ENCODE measurements at places on chromosomes 4 and X.

- DNase-seq: no peak
Observed at GRCh38 chrX:38643903-38644302, 82.6 kb downstream of the TSPAN7 start.

DNA sequence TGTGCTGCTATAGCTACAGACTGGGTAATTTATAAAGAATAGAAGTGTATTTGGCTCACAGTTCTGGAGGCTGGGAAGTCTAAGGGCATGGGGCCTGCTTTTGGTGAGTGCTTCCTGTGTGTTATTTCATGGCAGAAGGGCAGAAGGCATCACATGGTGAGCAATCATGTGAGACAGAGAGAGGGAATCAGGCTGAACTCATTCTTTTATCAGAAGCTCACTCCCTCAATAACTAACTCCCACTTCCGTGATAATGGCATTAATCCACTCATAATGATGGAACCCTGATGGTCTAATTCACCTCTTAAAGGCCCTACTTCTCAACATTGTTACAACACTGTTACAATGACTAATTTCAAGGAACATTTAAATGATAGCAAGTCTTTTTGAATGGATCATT, 129.4 kb downstream of the FAT4 start:
- DNase-seq: no peak

DNA sequence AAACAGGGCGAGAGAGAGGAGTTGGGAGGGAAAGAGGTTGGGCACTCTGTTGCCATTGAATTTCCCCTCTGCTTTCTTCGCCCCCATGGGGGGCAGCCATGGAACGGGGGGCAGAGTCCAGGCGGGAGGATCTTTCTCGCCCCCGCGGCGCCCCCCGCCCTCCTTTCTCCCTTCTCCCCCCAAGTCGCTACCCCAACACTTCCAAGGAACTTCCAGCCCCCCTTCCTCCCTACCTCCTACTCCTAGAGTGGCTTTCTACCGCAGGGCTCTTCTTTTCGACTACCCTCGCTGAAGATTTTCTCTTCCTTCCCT, 594 bp upstream of the STAG2 start:
- DNase-seq: no peak

DNA sequence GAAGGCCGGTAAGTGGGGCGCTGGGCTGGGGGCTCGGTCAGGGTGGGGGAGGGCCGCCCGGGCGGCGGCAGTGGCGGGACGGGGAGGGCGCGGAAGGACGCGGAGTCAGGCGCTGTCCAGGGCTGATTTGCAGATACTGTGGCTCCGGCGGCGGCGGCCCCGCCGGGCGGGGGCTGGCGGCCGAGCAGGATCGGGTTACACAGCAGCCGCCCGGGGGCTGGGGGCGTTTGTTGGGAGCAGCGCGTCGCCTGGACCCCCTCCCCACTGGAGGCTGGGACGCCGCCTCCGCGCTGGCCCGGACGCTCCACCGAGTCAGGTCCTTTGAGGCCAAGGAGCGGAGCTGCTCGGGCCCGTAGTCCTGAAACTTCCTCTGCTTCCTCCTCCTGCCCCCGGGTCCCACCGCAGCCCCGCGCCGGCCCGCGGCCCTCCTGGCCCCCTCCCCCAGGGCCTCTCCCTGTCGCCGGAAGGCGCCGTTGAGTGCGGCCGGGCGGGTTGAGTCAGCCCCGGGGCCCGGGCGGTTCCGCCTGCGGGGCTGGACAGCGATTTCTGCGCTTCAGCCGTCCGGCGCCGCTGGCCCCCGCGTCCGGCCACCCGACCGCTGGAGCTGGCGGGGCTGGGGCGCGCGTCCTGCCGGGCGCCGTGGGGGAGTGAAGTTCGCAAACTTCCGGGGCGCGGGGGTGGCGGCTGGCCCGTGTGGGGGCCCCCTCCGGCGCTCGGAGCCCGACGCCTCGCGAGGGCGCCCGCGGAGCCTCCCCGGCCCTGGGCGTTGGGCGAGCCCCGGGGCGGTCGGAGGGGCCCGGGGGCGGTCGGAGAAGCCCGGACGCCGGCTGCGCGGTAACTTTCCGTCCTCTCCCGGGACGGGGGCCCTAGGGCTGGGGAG, 746 bp downstream of the REST start:
- peak; percentile 45 for DNase-seq

- DNase-seq: no peak
Observed at GRCh38 chrX:84339507-84340364, 151.7 kb upstream of the RPS6KA6 start.

All from CD4-positive, alpha-beta T cell treated with Interleukin-4 for 4 hours (primary cell).